ENCODE measurements at places on chromosomes 16 and 17.

GRCh38 chr16:64061621-64062020 lies 1060.2 kb downstream of the CDH11 start:
- DNase-seq = no peak

- DNase-seq = no peak
Observed at GRCh38 chr17:67365738-67366192, 612 bp downstream of the PSMD12 start.

- DNase-seq = no peak
Observed at GRCh38 chr16:27108051-27108770, 41.5 kb downstream of the C16orf82 start.

GRCh38 chr16:10876799-10877341 lies at the start of gene CIITA:
Gene CIITA (plus strand): TSS chr16:10877202. CDS start chr16:10877331, 129 bp downstream.
- DNase-seq = peak; percentile 9

GRCh38 chr17:74161503-74161875 lies 42.0 kb upstream of the RPL38 start:
- no peak for DNase-seq

- no peak for DNase-seq
Observed at GRCh38 chr16:68993885-68994284, 111.6 kb upstream of the HAS3 start.

GRCh38 chr17:63639125-63639524 lies 16.9 kb downstream of the MAP3K3 start:
- no peak for DNase-seq

DNA sequence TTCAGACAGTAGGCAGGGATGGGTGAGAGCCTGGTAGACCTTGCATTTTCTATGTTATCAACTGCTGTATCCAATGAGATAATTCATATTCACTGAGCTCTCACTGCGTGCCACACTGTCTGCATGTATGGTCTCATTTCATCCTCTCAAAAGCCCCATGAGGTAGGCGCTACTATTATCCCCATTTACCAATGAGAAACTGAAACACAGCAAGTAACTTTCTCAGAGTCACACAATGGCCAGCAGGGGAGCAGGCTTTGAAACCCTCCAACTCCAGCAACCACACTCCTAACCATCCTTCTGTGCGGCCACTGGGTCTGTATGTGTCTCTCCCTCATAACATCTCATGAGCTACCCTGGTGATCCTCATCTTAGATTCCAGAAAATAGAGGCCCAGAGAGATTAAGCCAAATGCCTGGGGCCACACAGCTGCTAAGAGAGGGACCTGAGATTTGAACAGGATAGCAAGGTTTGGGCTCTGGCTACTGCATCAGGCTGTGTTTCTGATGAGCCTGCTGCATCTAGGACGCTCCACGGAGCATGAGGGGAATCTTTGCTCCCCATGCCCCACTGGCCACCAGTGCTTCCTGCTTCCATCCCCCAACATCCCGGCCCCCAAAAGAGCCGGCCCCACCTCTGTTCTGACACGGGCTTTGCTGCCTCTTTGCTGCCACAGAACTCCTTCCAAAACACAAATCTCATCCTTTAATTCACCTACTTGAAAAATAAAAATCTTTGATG lies 3.2 kb downstream of the CCR7 start:
- DNase-seq = no peak

DNA sequence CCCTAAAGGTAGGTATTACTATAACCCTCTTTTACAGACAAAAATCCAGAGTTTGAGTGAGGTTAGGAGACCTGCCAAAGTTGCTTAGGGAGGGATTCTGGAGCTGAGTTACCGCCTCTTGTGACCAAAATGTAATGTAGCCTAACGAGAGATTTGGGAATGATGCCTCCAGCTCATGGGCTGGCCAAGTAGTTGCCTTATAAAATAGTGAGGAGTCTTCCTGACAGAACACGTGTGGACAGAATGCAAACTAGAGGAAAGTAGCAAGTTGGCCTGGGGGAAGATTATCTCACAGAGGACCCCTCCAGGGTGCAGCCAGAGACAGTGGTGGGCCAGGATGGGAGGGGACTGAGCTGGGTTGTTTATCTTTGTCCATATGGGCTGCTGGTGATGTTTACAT lies 543.7 kb upstream of the CDH11 start:
- DNase-seq = no peak

DNA sequence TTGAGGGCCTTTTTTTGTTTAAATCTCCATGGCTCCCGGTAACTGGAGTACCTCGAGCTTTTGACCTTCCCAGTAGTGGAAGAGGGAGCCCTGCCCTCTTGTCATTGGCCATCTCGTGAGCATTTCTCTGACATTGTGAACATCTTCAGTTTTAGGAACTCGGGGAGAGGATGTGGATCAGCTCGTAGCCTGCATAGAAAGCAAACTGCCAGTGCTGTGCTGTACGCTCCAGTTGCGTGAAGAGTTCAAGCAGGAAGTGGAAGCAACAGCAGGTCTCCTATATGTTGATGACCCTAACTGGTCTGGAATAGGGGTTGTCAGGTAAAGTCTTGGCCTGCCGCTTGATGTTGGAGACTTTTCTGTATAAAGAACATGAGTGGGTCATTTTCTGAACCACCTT lies 24.3 kb downstream of the NTAN1 start:
- DNase-seq = no peak

GRCh38 chr17:72790190-72790589 lies 302.3 kb downstream of the SLC39A11 start:
- no peak for DNase-seq

DNA sequence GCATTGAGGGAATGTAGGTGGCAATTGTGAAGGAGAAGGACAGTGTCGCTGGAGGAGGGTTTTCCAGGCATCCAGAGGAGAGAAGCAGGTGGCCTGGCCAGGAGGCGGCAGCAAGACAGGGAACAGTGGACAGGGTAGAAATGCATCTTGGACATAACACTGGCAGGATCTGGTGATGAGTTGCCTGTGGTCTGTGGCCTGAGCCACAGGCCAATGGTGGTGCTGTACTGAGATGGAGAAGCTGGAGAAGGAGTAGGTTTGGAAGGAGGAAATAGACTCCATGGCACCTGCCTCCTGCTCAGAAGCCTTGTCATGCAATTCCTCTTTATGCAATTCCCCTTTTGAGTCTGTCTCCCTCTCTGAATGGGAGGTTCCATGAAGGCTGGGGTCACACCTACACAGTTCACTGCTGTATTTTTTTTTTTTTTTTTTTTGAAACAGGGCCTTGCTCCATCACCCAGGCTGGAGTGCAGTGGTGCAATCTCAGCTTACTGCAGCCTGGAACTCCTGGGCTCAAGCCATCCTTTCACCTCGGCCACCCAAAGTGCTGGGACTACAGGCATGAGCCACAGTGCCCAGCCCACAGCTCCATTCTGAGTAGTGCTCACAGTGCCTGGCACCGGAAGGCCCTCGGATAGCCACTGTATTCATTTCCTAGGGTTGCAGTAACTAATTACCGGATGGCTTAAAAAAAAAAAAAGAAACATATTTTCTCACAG lies 13.5 kb upstream of the CACNG4 start:
- no peak for DNase-seq

DNA sequence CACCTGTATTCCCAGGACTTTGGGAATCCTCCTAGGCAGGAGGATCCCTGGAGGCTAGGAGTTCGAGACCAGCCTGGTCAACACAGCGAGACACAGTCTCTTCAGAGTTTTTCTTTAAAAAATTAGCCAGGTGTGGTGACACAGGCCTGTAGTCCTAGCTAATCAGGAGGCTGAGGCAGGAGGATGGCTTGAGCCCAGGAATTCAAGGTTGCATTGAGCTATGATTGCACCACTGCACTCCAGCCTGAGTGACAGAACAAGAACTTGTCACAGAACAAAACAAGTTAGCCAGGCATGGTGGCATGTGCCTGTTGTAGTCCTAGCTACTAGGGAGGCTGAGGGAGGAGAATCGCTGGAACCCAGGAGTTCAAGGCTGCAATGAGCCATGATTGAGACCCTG lies 24.8 kb downstream of the ANKRD40 start:
- no peak for DNase-seq

GRCh38 chr17:68539548-68540467 lies 27.6 kb downstream of the PRKAR1A start:
- DNase-seq = no peak

DNA sequence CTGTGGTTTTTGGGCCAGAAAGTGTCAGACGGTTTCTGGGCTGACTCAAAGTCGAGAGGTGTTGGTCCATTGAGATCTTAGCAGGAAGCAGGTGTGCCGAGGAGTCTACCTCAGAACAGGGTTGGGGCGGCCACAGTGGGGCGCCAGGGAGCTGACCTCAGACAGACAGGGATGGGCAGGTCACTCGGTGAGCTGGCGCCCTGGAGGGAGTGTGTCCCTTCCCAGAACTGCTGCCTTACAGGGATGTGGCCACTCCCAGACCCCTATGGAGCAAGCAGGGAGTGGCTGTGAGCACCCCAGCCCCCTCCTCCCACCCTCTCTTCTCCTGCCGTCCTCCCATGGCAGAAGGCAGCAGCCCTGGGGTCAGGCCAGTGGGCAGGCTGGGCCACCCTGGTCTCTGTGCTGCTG lies 14.0 kb upstream of the DPEP1 start:
- no peak for DNase-seq

DNA sequence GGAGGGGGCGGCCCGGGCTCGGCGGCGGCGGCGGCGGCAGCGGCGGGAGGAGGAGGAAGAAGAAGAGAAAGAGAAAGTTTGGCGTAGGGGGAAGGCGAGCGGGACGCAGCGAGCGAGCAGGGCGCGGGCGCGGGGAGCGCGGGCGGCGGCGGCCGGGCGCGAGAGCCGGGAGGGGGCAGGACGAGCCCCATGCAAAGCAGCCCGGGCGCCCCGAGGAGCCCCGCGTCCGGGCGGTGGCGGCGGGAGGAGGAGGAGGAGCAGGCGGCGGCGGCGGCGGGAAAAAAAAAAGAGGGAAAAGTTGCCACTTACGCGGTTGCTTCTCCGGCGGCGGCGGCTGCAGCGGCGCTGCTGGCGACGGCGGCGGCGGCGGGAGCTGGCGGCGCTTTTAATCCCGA lies 10.3 kb upstream of the ZFHX3 start:
- no peak for DNase-seq

DNA sequence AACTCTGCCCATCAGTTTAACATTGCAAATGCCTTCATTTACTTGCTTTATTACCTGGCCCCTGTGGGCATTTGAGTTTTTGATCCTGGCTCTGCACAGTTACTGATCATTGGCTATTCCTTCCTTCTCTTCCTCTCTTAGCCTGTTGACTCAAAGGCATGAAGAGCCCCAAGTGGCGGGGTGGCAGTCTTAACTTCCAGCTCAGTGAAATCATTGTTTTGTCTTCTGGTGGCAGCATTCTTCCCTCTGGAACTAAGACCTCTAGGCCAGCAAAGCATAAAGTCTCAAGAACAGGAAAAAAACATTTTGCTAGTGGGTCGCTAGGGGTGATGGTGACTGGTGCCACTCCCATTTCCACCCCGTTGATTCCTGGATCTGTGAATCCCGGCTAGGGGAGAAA lies 52.3 kb upstream of the MRTFB start:
- DNase-seq = no peak

DNA sequence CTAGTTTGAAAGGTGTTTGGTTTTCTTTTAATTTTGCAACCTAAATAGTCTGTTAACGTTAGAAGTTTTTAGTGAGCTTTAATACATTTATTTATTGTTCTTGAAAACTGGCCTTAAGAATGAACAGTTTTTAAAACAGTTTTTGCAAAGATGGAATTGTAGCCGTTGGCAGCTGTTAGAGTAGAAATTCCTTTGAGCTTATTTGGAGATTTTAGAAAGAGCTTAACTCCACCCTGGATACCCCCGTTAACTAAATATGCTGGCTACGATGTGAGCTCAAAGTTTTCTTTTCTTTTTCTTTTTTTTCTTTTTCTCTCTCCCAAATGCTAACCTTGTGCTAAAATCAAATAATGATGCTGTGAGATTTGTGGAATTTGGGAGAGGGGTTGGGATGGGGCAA lies 75.2 kb downstream of the COX10 start:
- no peak for DNase-seq

GRCh38 chr17:4446326-4447071 lies 12.8 kb downstream of the SPNS3 start:
- no peak for DNase-seq

GRCh38 chr17:4504188-4504587 lies 5.5 kb downstream of the SPNS2 start:
- DNase-seq = no peak

- DNase-seq = no peak
Observed at GRCh38 chr16:88754912-88755744, 29.9 kb downstream of the PIEZO1 start.

- DNase-seq = peak; percentile 38
Observed at GRCh38 chr16:70700101-70701020, 14.5 kb upstream of the MTSS2 start.

GRCh38 chr16:57906382-57907316 lies 64.3 kb downstream of the CNGB1 start:
- no peak for DNase-seq

DNA sequence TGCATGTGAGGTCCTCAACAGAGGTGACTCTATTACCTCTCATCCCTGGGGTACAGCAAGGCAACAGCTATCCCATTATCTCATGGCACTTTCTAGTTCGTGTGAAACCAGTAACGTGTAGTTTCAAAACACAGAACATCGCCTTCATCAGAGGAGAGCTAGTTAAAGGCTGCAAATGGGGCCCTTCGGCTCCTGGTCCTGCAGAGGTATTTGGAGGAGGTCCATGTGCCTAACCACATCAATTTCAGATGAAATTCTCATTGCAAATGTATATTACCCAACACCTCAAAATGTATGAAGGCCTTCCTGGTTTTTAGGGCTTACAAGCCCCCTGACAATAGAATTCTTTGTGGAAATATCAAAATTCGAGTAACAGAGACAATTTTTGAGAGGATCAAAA lies 95.7 kb upstream of the PSMD7 start:
- no peak for DNase-seq

- DNase-seq = no peak
Observed at GRCh38 chr16:55495616-55496289, 13.1 kb upstream of the LPCAT2 start.
